Subcutaneous preadipocyte (primary cell): ENCODE measurements at places on chromosomes 6 and 20. TPM values are rescaled to one million over a fixed set of nuclear protein-coding genes. Genes with fewer than 3 reads are reported as not detected.

BPIFB2 gene
- not detected in 2 replicates for total RNA-seq

NTSR1 gene
- 0.37 and 13.1 TPM in 2 replicates for total RNA-seq

SRF gene
- 13.6 and 27.0 TPM in 2 replicates for total RNA-seq

PPP1R10 gene
- 43.4 and 53.0 TPM in 2 replicates for total RNA-seq

TULP1 gene
- not detected in 2 replicates for total RNA-seq

FNDC11 gene
- 0.20 and 0.37 TPM in 2 replicates for total RNA-seq
